ENCODE measurements at places on chromosomes 5 and 9. TPM values are rescaled to one million over a fixed set of nuclear protein-coding genes. Genes with fewer than 3 reads are reported as not detected.

PCDHB13 gene
- 5.0 TPM for total RNA-seq

FOXD4L3 gene
- not detected for total RNA-seq

PSAT1 gene
- total RNA-seq, result 0.31 TPM

BARHL1 gene
- not detected for total RNA-seq

CNTFR gene
- 6.6 TPM for total RNA-seq

ZNF366 gene
- 9.0 TPM for total RNA-seq

IFNB1 gene
- total RNA-seq, result not detected

ELAVL2 gene
- total RNA-seq, result not detected

PCDHA7 gene
- total RNA-seq, result 0.07 TPM

DMRT2 gene
- total RNA-seq, result not detected

SLC31A2 gene
- total RNA-seq, result 9.5 TPM

IFNK gene
- total RNA-seq, result not detected

NAIF1 gene
- 8.2 TPM for total RNA-seq

SH2D3C gene
- 16.5 TPM for total RNA-seq

CETN3 gene
- 14.2 TPM for total RNA-seq

CDKN2B gene
- total RNA-seq, result 2.5 TPM

TMEM174 gene
- total RNA-seq, result not detected

LECT2 gene
- not detected for total RNA-seq

SLCO6A1 gene
- total RNA-seq, result not detected
